Activated T-cell treated with anti-CD3 and anti-CD28 coated beads for 24 hours (primary cell): ENCODE measurements at places on chromosomes 16 and 17.

- DNase-seq = peak; percentile 64
Observed at GRCh38 chr16:83898463-83899271, at the start of gene MLYCD. MLYCD (plus strand) TSS chr16:83899115; CDS start chr16:83899145, 30 bp downstream.

- DNase-seq = no peak
Observed at GRCh38 chr17:81405411-81405872, 10.2 kb downstream of the BAHCC1 start.

GRCh38 chr17:62057696-62058095 lies 7.4 kb downstream of the MED13 start:
- no peak for DNase-seq

GRCh38 chr17:51590071-51590656 lies 329.8 kb downstream of the UTP18 start:
- no peak for DNase-seq

GRCh38 chr17:36807496-36808179 lies 129.6 kb upstream of the LHX1 start:
- DNase-seq = no peak

GRCh38 chr17:82645516-82645915 lies 2.7 kb downstream of the WDR45B start:
- no peak for DNase-seq

DNA sequence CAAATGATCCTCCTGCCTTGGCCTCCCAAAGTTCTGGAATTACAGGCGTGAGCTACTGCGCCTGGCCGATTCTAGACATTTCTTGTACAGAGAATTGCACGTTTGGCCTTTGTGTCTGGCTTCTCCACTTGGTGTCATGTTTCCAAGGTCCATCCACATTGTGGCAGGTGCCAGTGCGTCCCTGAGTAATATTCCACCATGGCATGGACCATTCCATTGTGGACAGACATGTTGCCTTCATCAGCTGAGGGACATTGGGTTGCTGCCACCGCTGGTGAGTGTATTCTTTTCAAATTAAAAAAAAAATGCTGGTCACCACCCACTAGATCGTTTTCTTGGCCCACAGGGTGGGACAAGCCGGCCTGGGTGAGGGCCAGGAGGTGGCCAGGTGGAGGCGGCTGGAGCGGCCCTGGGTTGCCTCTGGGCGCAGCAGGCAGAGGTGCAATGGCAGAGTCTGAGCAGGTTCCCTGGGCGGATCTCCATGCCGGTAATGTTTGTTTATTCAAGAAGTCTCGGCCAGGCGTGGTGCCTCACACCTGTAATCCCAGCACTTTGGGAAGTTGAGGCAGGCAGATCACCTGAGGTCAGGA lies 274.1 kb downstream of the SEC14L1 start:
- no peak for DNase-seq

DNA sequence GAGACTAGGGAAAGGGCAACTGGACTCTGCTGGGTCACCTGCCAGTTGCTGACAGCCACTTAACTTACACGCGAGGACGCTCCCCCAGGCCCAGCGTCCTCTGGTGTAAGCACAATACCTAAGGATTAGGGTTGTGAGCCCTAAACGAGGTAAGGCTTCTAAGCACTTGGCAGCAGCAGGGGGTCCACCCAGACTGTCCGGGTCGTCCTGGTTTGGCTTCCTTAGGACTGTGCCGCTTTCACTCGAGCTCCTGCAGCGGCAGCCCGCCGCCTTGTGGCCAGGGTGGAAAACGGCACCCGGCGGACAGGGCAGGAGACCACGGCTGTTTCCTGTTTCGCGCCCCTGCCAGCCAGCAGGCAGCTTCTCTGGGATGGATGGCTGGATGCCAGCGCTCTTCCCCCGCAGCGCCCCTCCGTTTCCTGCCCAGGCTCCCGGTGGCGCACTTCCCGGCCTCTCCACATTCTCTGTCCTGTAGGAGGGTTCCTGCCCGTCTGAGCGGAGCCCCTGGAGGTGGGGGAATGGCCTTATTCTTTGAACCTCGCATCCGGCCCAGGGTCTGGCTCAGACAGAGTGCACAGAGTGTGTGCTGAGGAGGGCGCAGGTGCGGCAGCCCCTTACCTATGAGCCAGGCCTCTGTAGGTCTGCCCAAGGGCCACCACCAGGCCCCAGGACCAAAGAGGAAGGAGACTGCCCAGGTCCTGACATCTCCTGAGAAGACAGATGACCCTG lies 47.0 kb upstream of the AMZ2 start:
- peak; percentile 64 for DNase-seq

DNA sequence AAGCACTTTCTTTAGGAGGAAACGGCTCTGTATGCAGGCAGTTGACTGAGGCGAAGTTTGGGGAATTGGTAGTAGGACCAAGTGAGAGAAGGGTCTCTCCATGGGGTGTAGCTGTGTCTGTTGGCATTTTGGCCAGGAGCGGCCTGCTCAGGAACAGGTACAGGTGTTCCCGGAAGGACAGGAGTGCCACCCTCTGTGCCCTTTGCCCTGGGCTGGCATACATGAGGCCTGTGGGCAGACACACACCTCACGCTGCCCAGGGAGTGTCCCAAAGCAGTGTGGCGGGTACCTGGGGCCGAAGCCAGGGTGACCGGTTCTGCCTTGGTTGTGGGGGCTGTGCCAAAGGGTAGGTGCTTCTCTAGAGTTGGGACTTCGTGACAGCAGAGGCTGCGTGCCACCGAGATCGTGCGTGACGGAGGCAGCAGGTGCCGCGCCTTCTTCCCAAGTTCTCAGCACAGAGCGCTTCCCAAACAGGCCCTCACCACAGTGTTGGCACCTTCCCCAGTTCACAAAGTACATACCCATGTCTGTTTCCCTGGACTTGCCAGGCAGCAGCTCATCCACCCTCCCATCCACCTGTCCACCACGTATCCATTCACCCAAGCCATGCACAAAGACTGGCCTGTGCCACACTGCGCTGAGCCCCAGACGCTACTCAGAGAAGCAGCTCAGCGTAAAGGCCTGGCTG lies 19.9 kb upstream of the TCF25 start:
- DNase-seq = no peak

GRCh38 chr17:76296186-76296585 lies 11.9 kb downstream of the QRICH2 start:
- no peak for DNase-seq

GRCh38 chr16:29898804-29899515 lies 390 bp downstream of the SEZ6L2 start:
- no peak for DNase-seq

- no peak for DNase-seq
Observed at GRCh38 chr17:66650544-66650877, 184.4 kb upstream of the CACNG5 start.

GRCh38 chr17:45906237-45906636 lies 11.9 kb downstream of the MAPT start:
- no peak for DNase-seq

- DNase-seq = no peak
Observed at GRCh38 chr16:9465161-9465560, 373.7 kb downstream of the HAPSTR1 start.

DNA sequence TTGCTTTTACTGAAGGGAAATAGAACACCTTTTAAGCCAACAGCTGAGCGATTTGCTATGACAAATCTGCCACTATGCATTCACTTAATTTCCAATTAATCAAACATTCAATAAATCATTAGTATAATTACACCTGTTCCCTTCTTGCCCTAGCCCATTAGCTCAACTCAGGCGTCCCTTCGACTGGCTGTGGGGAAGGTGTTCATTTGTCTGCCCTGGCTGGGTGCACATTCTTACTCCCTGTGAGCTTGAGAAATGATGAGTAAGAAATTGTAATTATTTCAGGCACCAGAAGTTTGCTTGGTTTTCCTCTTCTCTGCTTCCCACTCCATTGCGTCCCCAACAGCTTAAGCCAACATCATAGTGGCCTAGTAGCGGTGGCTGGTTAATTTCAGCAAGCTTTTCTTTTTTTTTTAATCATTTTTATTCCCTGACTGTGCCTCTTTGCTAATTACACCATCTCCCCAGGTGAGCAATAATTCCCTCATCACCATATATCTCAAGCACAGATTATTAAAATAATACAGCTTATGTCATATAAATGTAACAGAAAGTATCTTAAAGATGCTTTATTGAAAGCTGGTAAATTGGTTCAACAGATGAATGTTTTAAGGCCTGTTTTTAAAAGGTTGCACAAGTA lies 623.9 kb upstream of the RBFOX1 start:
- no peak for DNase-seq

GRCh38 chr16:77450790-77451487 lies 16.1 kb upstream of the ADAMTS18 start:
- no peak for DNase-seq

- no peak for DNase-seq
Observed at GRCh38 chr16:66525396-66526180, 24.3 kb downstream of the TK2 start.
